ENCODE measurements at places on chromosomes 1 and 21.

DNA sequence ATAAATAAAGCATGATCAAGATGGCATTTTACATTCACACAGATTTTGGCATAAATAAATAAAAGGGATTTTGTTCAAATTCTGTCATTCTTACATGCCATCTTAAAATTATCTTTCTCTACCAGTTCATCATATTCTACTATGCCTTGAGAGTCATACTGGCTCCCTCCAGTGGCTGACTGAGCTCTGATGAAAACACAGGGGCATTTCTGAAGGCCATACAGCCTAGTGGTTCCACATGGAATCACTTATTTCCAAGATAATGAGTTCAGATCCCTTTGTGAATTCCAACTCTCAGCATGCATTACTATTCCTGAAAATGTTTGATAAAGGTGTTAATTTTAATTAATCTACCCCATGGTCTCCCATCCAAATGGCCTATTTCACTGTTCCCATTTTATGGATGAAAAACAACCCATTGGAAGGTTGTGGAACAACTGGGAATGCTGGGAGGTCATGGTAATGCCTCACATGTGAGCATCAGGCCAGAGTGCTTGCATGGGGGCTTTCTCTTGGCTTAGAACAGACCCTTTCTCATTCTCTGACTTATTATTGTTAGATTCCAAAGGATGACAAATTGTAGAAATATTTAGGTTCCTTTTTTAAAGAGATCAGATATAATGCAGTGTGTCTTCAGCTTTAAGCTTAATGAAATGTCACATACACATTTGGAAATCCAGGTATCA, 622.4 kb upstream of the PKN2 start:
- no peak for DNase-seq

DNA sequence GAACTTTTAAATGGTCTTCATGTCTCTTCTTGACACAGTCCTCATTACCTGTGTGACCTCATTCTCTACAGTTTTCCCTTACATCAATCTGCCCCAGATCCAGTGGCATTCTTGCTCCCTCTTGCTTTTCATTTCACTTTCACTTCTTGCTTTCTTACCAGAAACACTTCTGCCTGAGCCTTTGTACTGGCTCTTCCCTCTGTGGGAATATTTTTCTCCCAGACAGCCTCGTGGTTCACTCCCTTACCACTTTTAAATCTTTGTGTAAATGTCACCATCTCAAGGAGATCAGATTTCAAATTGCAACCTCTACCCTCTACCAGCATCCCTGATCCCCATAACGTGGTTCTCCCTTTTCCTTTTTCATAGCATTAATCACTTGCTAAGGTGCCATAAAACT, 73.2 kb downstream of the DISC1 start:
- no peak for DNase-seq

DNA sequence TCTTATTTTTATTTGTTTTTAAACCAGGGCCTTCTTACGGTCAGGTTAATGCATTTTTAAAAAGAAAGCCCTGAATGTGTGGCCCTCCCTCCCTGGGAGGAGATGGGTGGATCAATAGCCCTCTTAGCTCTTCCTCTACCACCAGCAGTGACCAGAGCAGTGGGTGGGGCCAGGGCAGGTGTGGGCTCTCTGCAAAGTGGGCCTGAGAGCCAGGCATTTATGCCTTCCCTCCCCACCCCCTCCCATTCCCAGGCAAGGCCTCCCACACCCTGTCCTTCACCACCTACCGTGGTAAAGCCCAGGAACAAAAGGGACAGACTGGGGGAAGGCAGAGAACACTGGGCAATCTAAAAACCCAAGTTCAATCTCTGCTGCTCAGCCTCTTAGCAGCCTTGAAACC, 63.9 kb downstream of the SSBP3 start:
- no peak for DNase-seq

- DNase-seq = no peak
Measured at GRCh38 chr1:78468521-78468920, 22.3 kb upstream of the PTGFR start.

- DNase-seq = no peak
Measured at GRCh38 chr1:67540025-67540732, 110.0 kb upstream of the SERBP1 start.

DNA sequence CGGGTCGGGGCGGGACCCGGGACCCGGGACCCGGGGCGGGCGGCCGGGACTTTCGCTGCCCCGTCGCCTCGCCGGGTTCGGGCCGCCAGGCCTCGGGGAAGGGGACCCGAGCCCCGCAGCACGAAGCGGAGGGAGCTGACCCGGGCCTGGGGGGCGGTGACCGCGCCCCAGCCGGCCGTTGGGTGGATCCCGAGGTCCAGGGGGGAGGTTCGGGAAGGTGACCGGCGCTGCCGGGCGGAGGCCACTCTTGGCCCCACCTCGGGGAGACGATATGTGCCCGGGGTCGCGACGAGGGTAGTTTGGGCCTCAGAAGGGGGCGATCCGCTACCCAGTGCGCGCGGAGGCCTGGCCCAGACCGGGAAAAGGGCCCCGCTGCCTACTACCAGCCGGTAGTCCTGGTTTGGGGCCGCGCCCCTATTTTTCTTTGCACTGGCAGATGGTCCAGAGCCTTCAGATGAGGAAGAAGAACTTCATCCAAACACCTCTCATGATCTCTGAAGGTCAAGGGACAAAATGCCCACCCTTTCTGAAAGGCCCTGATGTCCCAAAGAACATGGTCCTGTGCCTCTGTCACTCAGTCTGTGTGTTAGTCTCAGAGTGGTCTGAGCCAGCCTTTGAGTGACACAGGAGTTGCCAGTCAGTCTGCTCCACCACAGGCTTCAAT, 766 bp downstream of the AGO4 start:
- no peak for DNase-seq

DNA sequence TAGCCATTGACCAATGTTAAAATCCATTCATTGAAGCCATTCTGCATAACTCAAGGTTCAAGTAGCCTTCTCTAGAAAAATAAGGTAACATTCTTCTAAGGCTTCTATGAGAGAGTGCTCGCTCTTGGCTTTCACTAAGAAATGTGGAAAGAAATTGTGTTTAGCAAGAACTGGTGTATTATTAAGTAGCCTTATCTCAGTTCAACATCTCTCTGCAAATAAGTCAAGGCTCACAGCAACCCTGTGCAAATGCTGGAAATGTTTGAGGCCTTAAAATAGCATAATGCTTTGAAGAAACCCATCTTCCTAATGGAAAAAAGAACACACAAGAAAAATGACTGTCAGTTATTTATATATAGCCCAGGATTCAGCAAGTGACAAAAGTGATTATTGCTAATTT, 254.1 kb upstream of the PROX1 start:
- DNase-seq = no peak

DNA sequence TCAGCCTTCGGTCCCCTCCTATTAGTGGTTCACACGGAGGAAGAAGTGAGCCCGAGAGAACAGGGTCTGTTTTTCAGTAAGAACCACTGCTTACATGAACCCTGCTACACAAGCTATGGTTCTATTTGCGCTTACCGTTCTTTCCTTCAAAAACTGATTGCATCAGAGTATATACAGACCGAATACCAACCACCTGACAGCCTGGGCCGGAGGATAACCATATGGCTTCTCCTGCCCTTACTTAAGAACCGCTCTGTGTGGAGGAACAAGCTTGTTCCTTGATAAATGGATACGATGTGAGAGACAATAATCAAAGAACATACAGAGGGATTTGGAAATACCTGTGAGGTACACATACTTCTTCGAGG, 1.1 kb upstream of the KCNT2 start:
- DNase-seq = no peak

- no peak for DNase-seq
Measured at GRCh38 chr1:32100359-32100758, 7.5 kb upstream of the KPNA6 start.

- DNase-seq = no peak
Measured at GRCh38 chr1:14516974-14517840, 81.3 kb upstream of the KAZN start.

DNA sequence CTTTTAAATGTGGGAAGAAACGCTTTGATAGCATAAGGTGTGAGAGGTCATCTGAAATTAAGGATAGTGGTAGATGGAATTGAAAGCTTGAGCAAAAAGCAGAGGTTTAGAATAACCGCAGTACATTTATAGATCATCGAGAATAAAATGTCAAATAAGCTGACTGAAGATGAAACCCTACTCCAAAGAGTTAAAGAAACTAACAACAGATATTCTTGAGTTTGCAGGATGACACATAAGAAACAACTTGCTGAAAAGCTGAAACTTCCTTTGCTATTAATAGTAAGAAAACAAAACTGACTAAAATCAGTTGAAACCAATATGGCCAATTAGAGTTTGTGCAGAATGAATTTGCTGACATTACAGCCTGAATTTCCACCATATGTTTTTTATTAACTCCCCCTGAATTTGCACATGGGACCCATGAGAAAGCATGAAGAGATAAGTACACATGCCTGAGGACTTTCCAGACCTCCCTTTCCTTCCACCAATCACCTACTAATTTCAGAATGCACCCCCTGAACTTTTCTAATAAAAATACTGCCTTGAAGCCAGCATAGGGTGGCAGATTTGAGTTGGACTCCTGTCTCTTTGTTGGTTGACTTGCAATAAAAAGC, 1.7 kb upstream of the C1orf185 start:
- DNase-seq = no peak

- DNase-seq = no peak
Measured at GRCh38 chr1:168977618-168978017, 128.9 kb upstream of the ATP1B1 start.

GRCh38 chr1:236009191-236009590, 55.7 kb downstream of the NID1 start:
- DNase-seq = no peak

- DNase-seq = no peak
Measured at GRCh38 chr1:15056515-15057285, 96.8 kb upstream of the TMEM51 start.

- no peak for DNase-seq
Measured at GRCh38 chr1:212656730-212657129, 42.9 kb downstream of the BATF3 start.

DNA sequence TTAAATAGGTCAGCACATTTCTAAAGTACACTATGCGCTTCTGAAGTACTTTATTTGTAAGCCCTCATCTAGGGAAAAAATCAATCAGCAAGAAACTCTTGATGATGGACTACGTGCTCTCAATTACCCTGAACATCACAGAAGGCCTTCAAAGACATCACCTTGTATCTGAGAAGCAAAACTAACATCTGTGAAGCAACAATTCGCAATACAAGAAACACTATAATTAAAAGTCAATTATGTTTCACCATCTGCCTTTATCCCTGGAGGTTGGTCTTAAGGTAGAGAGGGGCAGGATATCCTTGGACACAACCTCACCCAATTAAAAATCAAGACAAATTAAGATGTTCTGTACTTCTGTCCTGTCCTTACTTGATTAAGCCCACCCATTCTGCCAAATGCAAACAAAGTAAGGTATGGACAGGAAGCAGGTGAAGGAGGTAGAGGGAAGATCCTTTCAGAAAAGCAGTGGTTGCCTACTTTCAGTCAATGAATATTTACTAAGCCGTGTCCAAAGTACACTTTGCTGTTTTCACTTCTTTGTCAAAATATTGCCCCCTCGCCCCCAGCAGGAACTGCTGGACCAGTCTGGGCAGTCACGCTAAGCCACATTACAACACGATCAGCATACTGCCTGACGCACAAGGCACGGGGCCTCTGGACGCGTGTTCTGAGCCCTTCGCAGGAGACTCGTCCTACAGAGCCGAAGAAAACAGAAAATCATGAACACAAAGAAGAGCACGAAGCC, 887 bp downstream of the SLC19A2 start:
- no peak for DNase-seq

DNA sequence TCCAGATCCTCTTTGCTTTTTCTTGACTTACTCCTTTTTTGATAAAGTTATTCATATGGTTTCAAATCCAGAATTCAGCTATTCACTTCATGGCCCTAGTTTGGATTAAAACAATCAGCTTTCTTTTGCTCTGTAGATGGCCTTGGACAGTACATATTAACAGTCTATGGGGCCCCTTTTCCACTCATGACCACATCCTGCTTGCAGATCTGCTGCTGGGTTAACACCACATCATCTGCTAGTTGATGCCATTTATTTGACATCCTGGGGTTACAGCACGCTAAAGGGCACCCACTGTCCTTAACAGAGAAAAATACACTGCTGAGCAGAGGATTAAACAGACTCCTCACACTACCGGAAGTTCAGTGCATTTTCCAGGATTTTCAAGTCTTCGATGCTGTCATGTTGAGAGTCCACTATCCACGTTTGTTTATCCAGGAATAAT, 941 bp upstream of the IFI16 start:
- peak; percentile 66 for DNase-seq

GRCh38 chr1:185232874-185233273, 75.9 kb downstream of the SWT1 start:
- DNase-seq = no peak

DNA sequence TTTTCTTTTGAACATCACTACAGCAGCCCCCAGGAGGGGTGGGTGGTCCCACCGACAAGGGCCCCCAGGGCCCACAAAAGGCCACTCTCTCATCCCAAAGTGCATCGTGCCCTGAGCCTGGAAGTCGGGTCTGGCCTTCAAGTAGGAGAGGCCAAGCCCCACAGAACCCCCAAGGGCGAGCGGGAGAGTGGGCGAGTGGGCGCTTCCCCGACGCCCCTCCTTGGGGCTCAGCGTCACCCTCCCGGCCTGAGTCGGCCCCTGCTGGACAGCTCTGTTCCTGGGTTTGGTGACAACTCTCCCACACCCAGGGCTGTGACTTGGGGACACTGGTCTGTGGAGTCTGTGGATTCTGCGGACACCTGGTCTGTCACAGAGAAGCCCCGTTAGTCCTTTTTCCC, 42.2 kb upstream of the COL18A1 start:
- no peak for DNase-seq

GRCh38 chr1:90925928-90926869, 95.6 kb downstream of the ZNF644 start:
- no peak for DNase-seq

DNA sequence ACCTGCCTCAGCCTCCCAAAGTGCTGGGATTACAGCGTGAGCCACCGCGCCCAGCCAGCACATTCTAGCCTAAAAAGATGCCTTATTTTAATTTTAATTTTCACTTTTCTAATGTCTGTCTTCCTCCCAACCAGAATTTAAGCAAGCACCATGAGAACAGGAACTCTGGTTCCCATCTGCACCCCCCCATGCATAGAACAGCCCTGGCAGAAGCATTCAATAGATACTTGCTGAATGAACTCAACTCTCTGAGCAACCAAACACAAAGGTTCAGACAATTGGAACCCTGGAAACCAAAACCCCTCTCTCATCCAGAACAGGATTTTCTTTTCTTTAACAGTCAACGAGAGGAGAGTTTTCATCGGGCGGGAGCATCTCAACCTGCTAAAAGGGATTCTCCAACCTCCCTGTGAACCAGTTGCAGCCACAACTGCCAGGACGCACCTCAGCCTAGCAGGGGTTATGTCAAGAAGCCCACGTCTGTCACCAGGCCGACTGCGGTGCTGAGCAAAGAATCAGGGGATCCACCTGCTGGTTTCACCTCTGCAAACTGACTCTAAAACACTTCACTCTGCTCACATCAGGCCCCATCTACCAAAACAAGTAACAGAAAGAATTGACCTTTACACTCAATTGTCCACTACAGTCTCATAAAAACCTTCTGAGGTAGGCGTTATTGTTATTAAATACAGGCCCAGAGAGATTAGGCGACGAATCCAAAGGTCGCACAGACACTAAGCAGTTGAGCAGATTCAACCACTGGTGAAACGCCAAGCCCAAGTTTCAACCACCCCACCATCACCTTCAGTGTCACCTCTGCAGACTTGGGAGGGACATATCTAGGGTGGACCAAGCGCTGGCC, 1.7 kb downstream of the KIAA2013 start:
- no peak for DNase-seq

Data from CD4-positive, alpha-beta memory T cell (primary cell).